ENCODE measurements at places on chromosomes 6 and 20.

DNA sequence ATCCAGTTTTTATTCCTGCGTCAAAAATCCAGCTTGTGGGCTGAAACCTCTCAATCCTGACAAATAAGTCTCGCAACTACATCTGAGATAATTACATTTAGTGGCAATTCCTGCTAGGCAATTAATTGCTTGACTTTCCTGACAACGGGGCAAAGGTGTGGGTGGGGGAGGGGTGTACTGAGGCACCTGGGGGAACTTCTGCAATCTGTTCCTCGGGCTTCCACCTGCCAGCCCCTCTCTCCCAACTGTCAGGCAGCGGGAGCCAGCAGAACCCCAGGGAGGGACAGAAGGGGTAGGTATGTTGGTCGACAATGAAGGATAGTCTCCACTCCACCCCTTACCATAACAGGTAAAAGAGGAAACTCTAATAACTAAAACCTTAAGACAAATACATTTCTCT is 6.8 kb downstream of the C6orf52 start:
- DNase-seq: no peak

DNA sequence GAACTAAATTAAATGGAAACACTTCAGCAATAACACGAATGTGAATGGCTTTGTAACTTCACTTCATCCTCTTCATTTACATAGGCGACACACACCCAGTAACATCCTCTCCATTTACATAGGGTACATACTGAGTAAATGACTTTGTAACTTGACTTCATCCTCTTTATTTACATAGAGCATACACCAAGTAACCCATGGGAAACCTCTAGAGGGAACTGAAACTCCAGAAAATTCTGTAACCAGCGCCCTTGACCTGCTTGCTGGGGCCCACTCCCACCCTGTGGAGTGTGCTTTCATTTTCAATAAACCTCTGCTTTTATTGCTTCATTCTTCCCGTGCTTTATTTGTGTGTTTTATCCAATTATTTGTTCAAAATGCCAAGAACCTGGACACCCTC is 81.6 kb upstream of the OPRM1 start:
- DNase-seq: no peak

DNA sequence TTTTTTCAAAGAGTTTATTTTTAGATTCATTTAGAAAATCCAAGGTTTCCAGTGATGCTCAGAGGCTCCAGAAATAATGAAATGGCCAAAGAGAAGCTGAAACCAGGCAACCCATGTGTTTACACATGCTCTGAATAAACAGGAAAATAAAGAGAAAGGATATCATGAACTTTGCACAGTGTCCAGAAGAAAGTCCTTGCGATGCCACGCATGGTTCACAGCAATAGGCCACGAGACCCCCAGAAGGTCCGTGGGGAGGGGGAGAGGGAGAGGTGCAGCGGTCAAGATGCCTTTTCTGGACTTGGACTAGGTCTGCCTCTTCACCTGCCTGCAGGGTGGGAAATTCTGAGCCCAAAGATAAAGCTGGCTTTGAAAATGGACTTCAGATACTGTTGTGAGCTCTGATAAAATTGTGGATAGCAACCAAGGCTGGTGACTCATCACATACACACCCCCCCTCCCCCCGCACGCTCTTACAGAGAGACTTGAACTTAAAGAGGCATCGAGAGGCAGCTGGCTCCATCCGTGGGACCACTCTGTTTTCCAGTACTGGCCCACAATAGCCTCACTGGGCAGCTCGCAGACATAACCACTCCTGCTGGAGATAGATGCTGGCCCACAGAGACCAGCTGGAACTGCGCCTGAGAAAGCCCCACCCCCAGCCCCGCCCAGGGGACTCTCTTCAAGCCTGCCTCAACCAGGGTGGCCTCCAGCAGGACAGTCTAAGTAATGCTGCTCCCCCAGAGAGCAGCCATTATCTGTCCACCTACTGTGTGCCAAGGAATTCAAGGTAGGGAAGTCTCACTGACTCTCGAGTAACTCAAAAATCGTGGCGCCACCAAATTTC is 21.2 kb upstream of the NFATC2 start:
- DNase-seq: peak; percentile 55

DNA sequence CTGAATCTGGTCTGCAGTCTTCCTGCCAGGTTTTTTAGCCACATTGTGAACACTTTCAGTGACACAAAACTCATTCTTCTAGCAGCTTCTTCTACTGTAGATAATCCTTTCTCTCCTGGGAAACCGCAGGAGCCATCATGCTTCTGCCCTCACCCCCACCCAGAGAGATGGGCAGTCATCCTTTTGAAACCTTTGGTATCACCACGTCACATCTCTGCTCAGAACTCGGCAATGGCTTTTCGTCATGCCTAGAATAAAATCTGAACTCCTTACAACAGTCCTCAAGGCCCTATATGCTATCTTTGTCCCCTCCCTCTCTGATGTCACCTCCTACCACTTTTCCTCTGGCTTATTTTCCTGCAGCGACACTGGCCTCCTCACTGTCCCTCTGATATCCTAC is 46.4 kb upstream of the ZNFX1 start:
- DNase-seq: no peak

DNA sequence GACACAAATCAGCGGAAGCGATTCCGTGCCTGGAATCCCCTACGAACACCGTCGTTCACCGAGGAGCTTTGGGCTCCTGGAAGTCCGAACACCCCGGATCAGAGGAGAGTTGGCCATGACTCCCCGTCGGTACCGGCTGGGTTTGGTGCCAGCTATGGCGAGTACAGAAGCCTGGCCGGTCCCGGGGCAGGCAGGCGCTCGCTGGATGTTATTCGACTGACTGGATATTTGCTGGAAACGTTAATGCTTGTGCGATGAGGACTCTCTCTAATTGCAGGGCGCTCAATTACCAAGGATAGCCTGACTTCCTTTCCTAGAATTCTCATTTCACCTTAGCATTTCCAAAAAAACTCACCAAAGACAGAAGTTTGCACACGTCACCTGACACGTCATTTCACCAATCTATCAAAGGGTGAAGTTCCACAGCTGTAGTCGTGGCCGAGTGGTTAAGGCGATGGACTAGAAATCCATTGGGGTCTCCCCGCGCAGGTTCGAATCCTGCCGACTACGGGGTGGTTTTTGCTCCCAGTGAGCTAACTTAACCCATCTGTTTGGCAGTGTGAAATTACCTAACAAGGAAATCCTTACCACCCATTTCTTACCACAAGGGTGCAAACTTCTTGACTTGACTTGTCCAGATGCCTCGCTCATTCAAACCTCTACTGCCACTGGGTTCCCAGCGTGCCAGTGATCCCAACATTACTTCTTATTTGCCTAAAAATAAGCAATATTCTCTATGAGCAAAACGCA is 22.7 kb upstream of the ZNF184 start:
- DNase-seq: peak; percentile 44

- DNase-seq: no peak
Measured at GRCh38 chr20:10596710-10597121, 77.1 kb downstream of the JAG1 start.

DNA sequence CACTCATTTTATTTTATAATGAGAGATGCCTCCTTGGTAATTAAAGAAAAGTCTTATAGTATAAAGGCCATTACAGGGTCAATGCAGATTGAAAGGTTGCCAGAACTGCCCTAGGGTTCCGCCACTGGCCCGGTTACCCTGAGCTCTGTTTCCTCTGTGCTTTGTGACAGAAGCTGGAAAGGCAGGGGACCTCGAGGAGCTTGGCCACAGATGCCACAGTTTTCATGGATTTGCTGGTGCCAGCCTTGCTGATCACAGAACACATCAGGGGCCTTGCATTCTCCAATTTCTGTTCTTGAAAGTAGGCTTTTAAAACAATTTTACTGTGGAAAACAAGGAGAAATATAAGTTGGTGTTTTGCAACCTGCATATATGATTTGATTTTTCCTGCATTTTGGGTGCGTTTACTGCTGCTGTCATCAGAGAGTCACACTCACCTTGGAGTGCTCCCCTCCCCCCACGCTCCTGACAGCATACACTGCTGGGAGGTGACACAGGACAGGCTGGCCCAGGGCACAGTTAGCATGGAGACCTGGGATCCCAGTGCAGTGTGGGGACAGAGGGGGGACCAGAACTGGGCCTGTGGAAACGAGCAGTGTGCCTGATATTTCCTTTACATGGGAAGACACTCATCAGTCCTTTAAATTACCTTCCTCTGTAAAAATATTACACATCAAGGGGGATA is 142.8 kb downstream of the CFAP61 start:
- no peak for DNase-seq

- DNase-seq: no peak
Measured at GRCh38 chr6:74939721-74940620, 265.9 kb downstream of the COL12A1 start.

DNA sequence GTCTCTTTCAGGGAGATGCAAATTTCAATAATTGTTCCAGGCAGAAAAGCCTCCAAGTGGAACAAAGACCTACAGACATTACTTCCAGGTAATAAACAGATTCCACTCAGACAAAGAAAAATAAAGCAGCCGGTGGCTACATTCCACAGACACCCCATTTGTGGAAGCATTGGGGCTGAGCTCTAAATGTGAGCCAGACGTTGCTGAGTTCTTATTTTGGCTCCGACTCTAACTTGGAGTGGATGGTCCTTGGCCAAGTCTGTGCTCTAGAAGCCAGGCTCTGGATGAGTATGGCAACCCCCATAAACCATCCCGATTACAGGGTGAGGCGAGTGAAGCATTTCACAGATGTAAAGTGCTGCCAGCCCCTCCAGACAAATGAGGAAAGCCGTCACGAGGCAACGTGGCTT is 6.6 kb downstream of the TRAM2 start:
- DNase-seq: no peak

DNA sequence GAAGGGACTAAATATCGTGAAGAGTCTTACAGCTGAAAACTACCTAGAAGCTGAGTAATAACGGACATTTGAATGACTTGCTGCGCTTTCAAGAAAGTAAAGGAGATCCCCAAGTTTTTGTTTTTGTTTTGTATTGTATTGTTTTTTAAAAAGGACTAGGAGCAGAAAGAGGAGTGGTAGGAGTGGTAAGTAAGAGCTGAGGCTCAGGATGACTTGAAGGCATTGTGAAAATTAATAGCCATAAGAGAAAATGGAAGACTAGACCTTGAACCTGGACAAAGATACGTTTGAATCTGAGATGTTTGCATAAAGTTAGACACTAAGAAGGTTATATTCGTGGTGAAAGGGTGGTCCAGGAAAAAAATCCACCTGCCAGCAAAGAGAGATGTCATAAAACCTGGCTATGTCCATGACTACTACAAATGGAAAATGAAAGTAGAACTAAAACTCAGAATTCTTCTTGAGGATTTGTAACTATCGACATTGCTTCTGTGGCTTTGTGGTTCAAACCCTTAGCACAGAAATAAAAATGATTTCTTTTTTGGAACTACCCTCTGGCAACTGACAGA is 824.8 kb upstream of the FLRT3 start:
- DNase-seq: no peak

DNA sequence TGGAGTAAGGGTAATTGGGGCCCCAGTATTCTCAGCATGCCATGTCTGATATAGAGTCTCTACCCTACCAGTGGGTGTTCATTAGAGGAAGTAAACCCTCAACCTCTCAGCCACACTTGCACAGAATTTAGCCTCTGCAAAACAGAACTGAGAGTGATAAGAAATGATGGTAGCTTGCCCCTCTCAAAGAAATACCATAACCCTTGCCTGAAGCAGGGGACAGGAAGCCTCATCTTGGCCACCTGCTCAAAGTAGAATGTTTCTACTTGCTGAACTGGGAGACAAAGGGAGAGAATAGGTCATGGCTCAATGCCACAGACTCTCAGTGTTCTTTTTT is 33.7 kb downstream of the SPTLC3 start:
- DNase-seq: no peak

DNA sequence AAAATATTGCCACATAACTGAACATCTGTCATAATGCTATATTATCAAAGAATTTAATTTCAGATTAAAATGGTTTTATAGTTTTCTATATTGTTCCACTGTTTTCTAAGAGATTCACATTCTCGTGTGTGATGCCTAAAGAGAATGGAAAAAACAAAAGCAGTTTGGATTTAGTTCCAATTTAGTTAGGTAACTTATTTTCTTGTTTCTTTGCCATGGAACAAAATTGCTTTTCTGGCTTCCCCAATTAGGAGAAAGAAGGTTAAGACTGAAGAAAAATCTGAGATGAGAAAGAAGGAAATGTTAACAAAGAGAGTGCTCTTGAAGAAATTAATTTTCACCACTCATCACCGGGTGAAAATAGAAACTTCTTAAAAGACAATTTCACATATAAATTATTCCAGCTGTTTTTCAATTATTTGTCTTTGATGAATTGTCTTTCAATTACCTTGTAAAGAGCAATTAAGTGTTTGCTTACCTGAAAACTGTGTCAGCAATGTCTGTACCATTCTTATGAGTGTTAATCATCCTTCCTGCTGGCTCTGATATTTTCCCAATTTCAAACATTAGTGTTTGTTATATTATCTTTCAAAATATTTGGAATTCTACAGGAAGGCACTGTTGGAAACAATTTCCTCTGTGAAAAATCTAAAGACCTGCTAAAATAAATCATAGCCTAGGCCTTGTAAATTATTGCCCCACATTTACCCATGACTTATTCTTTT is 19.5 kb downstream of the PHACTR2 start:
- DNase-seq: no peak

- no peak for DNase-seq
Measured at GRCh38 chr20:10249048-10249770, 30.6 kb downstream of the SNAP25 start.

DNA sequence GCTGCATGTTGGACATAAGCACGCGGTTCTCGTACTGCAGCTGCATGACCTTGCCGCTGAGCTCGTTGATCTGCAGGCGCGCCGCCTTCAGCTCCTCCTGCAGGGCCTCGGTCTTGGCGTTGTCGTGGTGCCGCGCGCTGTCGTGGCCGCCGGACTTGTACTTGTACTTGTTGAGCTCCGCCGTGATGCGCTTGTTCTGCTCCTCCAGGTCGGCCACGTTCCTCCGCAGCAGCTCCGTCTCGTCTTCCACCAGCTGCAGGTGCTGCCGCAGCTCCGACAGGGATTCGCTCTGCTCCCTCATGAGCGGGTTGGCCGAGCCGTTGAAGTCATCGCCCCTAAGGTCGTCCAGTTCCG is 16.6 kb upstream of the KIAA0408 start:
- no peak for DNase-seq

- DNase-seq: no peak
Measured at GRCh38 chr20:54517241-54517975, 42.0 kb downstream of the DOK5 start.

DNA sequence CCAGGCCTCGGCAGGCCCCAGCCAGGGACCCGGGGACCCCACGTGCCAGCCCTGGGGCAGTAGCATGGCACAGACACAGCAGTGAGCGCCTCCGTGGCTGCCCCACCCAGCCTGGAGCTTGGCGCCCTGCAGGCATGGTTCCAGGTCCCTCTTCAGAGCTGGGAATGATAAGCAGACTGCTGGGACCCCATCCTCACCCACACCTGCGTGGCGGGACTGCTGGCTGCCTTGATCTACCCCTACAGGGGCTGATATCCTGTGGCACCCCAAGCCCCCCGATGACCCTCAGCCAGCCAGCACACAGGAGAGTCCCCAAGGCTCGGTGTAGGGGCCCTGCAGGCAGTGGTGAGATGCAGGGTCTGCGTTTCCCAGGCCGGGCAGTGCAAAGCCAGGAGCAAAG is 47.1 kb downstream of the YTHDF1 start:
- DNase-seq: no peak

DNA sequence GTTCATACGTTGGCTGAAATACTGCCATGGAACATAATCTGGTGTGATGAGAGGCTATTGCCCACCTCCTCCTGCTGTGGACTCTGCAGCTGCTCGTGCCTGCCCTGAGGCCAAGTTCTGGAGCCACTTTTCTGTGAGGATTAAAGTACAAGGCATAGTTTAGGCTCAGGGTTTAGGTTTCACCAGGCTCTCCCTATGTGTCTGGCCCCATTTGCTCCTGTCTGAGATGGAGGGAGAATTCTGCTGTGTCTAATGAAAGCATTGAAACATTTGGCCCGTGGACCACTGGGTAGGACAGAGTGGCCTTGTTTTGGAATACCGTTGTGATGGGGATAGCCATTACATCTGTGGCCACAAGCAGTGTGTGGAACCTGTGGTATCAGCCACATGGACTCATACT is 5.9 kb downstream of the WRNIP1 start:
- no peak for DNase-seq
